Urinary bladder (tissue), 4 donors: ENCODE measurements at places on chromosomes 6 and 20.

- DNase-seq, result no peak
These were observed 103.0 kb downstream of the BCKDHB start for GRCh38 chr6:80209430-80209829.

DNA sequence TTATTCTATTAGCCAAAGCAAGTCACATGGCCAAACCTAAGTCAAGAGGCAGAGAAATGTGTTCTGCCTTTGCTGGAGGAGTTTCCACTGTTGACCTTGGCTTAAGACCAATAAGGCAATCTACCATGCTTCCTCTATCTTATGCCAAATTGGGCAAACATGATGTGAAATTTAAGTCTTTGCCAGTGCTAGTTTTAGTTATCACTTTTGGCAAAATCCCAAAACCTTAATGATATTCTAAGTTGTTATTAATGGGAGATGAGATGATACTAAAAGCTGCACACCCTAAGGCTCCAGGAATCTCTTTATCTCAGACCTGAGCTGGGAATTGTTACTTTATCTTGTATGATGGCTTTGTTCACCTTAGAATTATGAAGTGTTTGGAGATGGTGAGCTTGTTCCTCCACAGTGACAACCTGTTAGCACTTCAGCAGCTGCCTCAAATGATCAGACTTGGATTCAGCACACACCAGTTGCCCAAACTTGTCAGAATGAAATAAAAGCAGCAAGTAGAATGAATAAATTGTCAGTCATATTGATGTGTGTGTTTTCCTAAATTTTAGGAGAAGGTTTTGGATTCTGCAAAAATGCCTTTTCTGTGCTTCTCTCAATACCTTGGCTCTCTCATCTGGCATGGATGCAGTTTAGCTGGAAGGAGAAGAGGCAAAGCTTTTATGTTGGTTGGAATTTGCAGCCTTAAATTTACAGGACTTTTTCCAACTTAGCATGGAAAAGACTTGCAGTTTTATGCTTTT, 49.3 kb downstream of the RIN2 start:
- no peak for DNase-seq

DNA sequence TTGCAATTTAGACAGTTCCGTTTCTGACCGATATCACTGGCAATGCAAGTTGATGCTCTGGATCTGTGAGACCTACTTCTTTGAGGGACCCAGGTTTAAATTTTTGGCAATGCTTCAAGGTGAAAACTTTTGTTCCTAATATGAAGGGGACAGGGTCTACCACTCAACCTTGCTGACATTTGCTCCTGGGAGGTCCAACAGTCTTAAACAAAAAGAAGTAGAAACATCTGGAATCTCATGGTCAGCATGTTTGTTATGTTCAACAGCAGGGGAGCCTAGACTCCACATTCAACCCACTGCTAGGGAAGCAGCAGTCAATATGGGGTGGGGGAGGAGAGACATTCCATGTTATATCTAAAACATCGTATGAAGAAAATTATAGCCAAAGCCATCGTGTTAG, 196.4 kb downstream of the SIM1 start:
- no peak for DNase-seq

DNA sequence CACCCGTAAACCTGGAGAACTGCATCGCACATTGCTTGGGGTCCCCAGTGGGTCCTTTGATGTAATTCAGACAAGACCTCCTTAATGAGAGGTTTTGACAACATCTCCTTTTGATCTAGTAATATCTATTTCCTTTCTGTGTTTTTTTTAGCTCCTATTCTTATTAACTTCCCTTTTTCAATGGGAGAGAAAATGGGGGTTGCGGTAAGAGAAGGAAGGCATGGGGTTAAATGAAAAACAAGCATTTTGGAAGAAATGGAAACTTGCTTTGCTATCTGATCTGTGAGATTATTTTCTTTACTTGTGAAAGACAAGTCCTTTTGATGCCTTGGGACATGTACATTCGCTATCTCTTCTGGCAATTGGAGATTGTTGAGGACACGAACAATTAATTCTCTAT, 418.6 kb upstream of the MAN1A1 start:
- no peak for DNase-seq

DNA sequence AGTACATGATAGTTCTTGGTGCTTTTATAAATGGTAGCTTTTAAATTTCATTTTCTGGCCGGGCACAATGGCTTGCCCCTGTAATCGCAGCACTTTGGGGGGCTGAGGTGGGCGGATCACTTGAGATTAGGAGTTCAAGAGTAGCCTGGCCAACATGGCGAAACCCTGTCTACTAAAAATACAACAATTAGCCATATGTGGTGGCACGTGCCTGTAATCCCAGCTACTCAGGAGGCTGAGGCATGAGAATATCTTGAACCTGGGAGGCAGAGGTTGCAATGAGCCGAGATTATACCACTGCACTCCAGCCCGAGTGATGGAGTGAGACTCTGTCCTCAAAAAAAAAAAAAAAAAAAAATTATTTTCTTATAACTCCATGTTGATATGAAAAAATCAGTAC, 36.0 kb downstream of the LRRN4 start:
- no peak for DNase-seq

- DNase-seq, result no peak
These were observed 3.6 kb downstream of the ADISSP start for GRCh38 chr20:3763671-3764601.

- no peak for DNase-seq
These were observed 55.1 kb downstream of the ARID1B start for GRCh38 chr6:156832231-156832647.

DNA sequence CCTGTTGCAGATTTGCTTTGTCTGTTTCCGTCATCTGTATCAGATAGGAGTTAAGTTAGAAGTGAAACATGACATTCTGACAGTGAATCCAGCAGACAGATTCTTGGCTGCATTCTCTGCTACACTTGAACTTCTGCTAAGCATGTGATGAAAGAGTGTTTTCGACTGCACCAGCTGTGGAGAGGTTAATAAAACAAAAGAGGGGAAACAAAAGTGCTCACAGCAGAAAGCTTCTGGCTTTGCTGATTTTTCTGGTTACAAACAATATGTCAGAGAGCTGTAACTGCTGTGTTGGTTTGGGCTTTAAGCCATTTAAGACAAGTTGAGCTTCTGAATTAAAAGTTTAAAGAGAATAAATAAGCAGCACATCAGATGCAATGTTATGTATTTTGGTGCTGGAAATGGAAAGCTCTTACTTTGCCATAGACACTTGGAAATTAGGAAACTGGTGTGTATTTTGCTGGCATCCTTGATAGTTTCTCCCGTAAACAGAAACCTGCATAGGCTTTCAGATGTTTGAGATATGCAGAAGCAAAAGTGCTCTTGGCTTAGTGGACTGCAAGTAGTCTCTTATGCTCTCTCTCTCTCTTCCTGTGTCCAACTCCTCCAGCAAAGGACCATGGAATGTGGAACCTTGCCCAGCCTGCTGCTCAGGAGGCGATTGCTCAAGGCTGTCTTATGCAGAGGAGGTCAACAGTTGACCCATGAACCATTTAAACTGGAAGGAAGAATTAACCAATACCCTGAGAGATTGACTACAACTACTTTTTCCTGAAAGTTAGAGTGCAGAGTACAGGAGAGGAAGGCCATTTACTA, 104.9 kb downstream of the RPS12 start:
- no peak for DNase-seq

GRCh38 chr20:45355209-45356084, 7.2 kb upstream of the SDC4 start:
- DNase-seq, result no peak

DNA sequence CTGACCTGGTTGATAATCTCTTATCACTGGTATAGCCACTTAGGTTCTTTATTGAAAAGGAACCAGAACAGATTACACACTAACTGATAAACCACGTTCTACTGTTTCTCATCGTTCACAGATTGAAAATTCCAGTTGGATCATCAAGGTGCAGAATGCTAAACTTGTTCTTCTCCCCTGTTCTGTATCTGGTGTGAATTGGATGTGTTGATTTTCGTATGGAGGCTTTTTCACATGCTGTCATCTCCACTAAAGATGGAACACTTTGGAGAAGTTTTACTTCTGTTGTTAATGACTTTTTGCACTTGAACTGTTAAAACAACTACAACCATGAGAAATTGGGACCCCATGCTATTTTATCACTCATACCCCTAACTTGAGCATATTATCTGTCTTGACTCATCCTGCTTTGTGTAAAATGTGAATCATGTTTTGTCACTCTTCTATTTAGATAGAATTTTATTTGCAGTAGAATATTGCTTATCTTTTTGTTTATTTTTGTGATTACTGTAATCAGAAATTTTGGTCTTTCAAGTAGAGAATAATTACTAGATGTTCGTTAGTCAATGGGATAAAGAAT, 17.5 kb downstream of the VAPB start:
- DNase-seq, result no peak

- DNase-seq, result peak; percentile 47
These were observed 21.3 kb downstream of the PRKN start for GRCh38 chr6:162706232-162706631.

DNA sequence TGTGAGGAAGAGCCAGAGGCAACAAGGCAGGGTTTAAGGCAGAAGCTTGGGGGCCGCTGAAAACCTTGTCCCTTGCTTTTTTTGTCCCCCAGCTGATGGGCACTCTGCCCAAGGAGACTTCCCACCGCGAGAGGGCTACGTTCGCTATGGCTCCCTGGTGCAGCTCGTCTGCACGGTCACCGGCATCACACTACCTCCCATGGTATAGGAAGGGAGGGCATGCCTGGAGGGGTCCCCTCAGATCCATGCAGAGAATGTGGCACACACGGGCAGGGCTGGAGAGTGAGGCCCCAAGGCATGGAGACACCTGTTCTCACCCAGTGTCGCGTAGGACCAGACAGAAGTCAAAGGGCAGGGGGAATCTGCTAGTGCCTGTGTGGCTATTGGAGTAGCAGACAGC, 5.8 kb upstream of the MATN4 start:
- no peak for DNase-seq

- no peak for DNase-seq
These were observed 21.7 kb downstream of the MAP1LC3A start for GRCh38 chr20:34579979-34580940.

DNA sequence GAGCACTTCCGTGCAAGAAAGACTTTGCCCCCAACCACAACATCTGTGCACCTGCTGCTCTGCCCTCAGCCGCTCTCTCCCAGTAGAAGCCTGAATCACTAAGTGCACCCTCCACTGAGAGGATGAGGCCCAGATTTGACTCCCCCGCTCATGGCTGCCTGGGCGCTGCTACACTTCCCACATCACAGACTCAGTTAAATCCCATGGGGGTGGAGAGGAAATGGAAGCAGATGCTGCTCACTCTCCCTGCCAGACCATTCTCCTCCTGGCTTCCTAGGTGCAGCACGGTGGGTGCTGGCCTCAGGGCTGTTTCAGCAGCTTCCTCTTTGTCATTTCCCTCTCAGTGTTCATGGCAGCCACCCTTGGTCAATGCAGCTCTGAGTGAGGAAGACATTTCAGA, 4.8 kb downstream of the CST5 start:
- DNase-seq, result no peak

- DNase-seq, result no peak
These were observed 215.9 kb downstream of the TTLL2 start for GRCh38 chr6:167540796-167541195.
